ENCODE measurements at places on chromosomes 2 and 18.

DNA sequence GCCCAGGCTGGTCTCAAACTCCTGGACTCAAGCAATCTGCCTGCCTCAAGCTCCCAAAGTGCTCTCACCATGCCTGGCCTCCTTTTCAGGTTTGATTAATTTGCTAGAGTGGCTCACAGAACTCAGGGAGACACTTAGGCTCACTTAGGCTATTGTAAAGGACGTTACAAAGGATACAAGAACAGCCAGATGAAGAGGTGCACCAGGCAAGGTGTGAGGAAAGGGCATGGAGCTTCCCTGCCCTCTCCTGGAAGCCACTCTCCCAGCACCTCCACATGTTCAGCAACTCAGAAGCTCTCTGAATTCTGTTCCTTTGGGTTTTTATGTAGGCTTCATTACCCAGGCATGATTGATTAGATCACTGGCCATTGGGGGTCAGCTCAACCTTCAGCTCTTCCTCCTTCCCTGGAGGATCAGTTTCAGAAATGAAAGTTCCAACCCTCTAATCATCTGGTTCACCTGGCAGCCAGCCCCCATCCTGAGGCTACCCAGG is 78.7 kb upstream of the RGPD5 start:
- peak; percentile 27 for DNase-seq

DNA sequence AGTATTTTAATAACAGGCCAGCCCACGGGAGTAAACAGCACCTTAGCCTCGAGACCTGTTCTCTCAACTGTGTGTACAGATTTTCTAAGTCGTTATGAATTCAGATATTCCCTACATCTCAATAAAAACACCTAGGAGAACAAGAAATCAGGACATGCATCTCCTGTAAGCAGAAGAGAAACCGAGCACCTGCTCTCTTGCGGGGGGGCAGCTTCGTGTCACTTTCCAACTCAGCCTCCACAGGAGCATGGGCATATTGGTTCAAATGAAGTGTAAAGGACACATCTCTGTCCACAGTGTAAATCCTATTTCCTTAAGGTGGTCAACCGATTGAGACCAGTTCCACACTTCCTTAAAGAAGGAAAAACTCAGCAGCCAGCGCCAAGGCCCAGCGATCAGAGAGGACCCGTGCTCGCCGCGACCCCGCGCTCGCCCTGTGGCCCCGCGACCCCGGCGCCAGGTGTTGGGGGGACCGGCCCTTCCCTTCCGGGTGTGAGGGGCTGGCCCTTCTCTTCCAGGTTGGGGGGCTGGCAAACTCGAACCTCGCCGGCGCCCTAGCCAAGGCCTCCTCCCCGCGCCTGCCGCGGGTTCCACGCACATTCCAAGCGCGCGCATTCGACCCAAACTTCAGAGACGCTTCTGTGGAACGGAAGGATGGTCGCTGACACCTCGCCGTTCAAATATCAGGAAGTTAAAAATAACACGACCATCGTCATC is 652 bp downstream of the SH3YL1 start:
- no peak for DNase-seq

DNA sequence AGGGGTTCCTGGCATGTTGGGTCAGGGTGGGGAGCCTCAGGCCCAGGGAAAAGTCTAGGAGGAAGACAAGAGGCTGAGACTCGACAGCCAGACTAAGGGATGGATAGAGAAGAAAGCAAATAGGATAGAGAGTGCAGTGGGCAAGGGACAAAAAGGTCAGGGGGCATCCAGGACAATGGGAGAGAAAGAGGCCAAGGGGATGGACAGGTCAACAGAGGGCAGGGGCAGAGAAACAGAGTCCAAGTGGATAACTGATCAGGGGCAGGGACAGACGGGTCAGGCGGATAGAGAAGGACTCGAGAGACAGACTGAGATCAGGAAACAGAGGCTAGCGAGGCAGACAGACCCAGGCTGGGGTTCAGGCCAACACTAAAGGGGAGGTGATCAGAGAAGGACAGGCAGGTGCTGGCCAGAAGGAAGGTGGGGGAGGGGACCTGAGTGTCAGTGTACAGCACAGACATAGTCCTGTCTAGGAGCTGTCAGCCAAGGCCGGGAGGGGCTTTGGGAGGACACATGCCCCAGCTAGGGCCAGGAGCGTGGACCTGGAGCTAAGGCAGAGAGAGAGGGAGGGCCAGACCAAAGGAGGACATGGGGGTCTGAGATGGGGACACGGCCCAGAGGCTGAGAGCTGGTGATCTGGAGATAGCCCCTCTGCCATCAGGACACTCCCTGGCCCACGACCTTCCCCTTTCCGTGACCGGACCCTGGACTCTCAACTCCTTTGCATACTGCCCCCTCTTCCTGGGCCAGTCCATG is 12.2 kb downstream of the ASIC4 start:
- DNase-seq, result no peak

DNA sequence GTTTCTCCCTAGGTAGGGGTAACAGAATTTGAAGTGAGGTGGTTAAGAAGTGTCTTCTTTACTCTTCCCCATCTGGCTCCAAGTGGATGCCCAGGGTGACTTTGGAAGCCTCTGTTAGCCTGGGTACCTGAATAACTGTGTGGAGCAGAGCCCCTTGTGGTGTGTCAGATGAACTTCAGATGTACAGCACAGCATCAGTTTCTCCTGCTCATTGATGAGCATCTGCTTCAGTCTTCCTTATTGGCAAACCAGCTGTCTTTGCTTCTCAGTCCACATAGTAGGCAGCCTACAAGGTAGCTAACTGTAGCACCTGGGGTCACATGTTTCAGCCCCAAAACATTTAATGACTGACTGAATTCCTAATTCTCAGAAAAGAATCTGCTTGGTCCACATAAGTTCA is 56.2 kb upstream of the ATP8B1 start:
- peak; percentile 25 for DNase-seq

DNA sequence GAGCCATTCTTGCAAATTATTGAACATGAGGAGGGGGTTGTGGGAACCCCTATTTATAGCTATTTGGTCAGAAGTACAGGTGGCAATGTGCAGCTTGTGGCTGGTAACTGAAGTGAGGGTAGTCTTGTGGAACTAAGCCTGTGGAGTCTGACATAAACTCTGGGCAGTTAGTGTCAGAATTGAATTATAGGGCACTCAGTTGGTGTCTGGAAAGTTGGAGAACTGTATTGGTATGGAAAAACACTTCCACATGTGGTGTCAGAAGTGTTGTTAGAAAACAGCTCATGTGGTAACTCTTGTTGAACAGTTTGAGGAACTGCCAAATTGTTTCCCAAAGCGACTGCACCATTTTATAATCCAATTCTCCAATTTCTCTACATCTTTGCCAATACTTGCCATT is 7.5 kb downstream of the RALBP1 start:
- DNase-seq, result no peak

GRCh38 chr2:185970148-185970852 is 231.7 kb downstream of the FSIP2 start:
- DNase-seq, result no peak

DNA sequence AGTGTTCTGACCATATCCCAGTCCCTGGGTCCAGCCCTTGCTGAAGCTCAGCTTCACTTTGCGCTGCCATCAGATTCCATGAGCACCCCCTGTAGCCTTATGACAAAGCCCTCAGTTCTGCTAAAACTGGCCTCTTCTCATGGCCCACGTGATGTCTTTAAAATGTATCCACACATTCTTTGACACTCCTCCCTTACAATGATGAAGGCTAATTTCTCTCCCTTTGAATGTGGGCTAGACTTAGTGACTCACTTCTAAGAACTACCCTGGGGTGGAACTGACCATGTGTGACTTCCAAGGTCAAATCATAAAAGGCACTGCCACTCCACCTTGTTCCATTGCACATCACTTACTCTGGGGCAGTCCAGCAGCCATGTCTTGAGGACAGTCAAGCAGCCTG is 45.4 kb upstream of the GORASP2 start:
- DNase-seq, result no peak

GRCh38 chr18:23356915-23357601 is 96.0 kb upstream of the RIOK3 start:
- no peak for DNase-seq

DNA sequence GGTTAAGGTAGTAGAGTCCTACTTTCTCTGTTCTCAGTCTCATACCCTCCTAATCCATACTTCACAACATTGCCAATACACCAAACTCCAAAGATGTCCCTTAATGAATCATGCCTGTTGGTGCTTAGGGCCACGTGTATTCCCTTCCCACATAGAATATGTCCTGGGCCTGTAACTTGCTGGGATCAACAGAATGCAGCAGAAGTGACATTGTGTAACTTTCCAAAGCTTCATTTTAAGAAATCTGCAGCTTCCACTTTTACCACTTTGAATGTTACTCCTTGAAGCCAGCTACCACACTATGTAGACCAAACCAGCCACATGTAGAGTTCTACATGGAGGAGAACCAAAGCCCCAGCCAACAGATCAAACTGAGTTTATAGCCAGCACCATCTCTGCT is 58.5 kb upstream of the ARHGAP15 start:
- DNase-seq, result no peak

DNA sequence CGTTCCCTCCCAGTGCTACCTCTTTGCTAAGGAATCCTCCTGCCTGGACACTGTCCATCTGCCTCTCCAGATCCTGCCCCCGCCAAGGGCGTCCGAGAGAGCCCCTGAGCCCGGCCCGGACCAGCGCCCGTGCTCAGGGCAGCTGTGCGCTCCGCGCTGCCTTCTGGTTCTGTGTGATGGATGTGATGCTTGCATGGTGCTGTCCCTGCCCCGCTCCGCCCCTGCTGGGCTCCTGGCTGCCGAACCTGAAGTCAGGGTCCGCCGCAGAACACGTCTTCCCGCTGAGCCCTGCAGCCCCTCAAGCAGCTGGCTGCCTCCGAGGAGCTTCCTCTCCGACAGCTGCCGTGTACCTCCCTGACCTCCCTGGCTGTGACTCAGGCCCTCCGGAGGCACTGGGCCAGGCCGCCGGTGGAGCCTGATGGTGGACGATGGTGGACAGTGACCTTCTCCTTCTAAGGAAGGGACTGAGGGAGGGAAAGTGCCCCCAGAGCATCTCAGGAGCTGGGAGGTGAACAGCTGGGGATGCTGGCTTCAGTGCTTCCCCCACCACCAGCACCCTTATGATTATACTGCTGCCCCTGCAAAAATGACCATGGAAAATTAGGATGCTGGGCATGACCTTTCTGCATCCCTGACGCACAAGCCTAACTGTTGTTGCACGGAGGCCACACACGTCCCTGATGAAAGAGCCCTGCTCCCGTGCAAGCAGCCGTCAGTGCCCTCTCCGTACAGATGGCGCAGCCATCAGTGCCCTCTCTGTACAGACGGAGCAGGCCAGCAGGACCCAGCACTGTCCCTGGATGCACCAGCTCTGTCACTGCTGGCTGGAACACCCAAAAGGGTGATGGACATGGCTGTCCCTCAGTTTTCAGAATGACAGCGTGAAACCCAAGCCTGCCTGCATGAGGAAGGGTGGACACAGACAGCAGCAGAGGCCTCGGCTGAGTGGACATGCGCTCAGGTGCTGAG is 99.3 kb downstream of the TPO start:
- DNase-seq, result no peak

- DNase-seq, result no peak
These were observed 93.7 kb downstream of the AOX1 start for GRCh38 chr2:200679535-200679934.

DNA sequence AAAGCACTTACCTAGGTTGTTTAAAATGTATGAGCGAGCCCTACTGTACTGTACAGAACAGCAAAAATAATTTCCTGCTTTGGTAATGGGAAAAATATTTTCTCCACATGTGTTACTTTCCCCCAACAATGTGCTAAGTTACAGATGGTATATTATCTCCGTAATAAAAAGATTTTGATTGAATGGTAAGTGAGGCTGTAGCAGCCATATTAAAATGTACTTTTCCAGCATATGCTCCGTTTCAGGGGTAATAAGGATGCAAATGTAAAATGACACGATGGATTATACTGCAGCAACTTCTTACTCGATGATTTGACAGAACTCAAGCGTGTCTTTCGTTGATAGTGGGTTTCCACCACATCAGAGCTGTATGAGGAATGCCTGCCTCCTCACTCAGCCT is 50.5 kb downstream of the OSBPL6 start:
- DNase-seq, result no peak

DNA sequence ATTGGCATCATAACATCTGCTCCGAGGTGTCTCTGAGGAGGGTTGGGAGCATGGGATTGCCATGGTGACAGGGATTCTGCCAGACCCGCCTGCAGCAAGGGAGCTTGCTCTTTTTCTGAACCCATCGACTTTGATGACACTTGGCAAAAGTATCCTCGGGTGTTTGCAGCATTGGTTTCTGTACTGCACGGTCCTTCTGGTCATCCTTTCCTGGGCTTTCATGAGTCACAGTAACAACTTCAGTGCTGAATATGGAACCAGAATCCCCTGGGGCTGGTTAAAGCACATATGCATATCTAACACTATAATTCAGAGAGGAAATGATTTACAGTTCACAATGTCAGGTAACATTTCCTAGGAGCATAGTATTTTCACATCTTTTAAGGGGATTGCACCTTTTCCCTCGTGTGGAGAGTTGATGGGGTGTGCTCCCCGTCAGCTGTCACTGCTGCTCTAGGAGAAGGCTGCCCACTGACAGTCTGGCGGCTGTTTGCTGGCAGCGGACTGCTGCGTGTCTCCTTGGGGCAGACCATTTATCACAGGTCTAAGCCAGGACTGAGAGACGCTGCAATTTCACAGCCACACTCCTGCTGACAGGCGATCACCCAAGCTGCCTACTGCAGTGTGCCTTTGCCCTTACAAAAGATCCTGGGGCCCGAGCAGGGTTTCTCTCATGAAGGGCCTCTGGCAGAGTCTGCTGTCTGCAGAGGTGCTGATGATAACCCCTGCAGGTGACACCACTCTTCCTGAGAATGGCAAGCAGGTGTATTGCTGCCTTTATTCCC is 425.3 kb downstream of the THSD7B start:
- DNase-seq, result peak; percentile 13

DNA sequence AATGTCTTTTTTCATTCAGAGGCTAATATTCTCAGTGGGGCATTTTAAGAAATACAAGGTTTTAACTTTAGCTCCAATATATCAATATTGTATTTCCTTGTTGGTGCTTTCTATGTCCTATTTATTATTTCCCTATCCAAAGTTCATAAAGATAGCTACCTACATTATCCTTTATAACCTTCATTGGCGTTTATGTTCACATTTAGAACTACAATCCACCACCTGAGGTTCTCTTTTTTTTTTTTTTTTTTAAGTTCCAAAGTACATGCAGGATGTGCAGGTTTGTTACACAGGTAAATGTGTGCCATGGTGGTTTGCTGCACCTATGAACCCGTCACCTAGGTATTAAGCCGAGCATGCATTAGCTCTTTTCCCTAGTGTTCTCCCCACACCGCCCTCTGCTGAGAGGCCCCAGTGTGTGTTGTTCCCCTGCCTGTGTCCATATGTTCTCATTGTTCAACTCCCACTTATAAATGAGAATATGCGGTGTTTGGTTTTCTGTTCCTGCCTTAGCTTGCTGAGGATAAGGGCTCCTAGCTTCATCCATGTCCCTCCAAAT is 694.6 kb downstream of the SUCLG1 start:
- DNase-seq, result no peak

- DNase-seq, result no peak
These were observed 83.1 kb downstream of the TMEM247 start for GRCh38 chr2:46562451-46562840.

GRCh38 chr2:187654535-187654934 is 100.3 kb upstream of the TFPI start:
- DNase-seq, result peak; percentile 76
